ENCODE measurements at places on chromosomes 6 and 20.
A peak's percentile ranks its signal among the peaks of the same experiment; 100 is the strongest.

- no peak for DNase-seq
Measured at GRCh38 chr6:94099072-94099471, 679.7 kb upstream of the EPHA7 start.

GRCh38 chr6:108655806-108656651 is 95.3 kb downstream of the FOXO3 start:
- no peak for DNase-seq

DNA sequence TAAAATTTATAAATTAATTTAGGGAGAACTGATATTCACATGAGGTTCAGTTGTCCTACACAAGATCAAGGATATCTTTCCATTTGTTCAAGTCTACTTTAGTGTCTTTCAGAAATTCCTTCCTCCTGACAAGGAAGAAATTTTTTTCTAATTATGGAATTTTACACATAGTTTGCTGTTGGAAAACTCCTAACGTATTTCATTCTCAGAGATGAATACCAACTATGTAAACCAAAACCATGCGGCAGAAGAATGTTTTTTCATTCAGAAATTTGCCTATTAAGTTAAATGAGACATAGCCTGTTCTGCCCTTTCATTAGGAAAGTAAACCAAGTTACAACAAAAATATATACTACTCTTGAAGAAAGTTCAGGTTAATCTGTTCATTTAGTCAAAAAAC is 111.2 kb upstream of the PRDM1 start:
- no peak for DNase-seq

DNA sequence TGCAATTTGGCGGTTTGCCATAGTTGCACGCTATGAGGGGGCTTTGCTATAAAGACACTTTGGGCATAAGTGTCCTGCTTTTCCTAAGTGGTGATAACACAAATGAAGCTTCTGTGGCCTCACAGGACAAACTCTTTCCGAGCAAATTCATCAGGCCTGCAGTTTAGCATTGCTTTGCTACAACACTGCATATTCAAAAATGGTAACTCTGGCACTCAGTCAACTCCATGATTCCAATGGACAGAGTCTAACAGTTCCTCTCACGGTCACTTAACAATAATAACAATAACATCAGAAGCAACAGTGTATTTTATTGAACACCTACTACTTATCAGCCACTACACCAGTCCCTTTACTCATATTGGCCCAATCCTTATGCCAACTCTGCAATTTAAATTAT is 222.5 kb downstream of the FRK start:
- DNase-seq, result no peak

- no peak for DNase-seq
Measured at GRCh38 chr6:71277926-71278600, 10.5 kb upstream of the OGFRL1 start.

- DNase-seq, result peak; percentile 4
Measured at GRCh38 chr6:137043710-137044365, 927 bp downstream of the IL20RA start.

GRCh38 chr6:8904754-8905153 is 469.4 kb upstream of the SLC35B3 start:
- DNase-seq, result no peak

- DNase-seq, result no peak
Measured at GRCh38 chr6:50837589-50838445, 19.1 kb downstream of the TFAP2B start.

DNA sequence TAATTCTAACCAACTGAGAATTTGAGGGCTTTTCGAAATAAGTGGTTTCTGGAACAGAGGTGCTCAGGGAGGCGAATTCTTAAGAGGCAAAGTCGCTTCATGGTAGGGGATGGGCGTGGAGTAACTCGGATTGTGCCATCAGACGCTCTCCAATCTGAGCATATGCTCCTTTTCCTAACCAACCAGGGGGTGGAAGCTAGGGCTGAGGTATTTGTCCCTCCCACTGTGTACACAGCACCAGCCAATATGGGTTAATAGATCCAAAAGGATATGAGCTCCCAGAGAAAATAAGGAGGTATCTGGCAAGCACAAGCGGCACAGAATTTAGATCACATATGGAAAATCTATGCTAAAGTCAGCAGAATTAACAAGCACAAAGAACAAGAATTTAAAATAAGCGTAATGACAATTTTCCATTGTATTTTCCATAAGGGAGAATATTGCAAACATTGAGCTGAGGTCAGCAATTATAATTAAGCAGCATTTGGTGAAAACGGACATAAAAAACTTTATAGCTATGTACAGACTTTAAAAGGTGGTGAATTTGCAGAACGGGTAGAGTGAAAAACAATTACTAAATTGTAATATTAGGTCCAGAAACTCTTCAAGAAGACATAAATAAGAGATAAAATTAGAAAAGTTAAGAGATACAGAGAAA is 55.0 kb upstream of the PHACTR1 start:
- DNase-seq, result no peak

- no peak for DNase-seq
Measured at GRCh38 chr6:52077180-52077884, 10.1 kb downstream of the PKHD1 start.

DNA sequence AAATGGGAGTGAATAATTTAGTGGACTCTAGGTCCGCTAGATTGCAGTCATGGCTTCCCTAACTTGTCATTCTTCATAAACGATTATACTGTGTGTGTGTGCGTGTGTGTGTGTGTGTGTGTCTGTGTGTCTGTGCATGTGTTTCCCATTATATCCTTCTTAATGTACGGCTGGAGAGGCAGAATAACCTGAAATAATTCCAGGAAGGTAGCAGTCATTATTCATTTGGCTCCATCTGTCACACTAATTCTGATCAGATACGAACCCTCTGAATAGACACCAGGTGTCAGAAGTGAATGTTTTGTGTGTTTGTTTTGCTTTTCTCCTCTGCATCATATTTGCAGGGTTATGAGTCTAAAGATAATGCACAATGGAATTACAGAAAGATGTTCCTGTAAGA is 372.9 kb downstream of the DOK5 start:
- DNase-seq, result no peak

DNA sequence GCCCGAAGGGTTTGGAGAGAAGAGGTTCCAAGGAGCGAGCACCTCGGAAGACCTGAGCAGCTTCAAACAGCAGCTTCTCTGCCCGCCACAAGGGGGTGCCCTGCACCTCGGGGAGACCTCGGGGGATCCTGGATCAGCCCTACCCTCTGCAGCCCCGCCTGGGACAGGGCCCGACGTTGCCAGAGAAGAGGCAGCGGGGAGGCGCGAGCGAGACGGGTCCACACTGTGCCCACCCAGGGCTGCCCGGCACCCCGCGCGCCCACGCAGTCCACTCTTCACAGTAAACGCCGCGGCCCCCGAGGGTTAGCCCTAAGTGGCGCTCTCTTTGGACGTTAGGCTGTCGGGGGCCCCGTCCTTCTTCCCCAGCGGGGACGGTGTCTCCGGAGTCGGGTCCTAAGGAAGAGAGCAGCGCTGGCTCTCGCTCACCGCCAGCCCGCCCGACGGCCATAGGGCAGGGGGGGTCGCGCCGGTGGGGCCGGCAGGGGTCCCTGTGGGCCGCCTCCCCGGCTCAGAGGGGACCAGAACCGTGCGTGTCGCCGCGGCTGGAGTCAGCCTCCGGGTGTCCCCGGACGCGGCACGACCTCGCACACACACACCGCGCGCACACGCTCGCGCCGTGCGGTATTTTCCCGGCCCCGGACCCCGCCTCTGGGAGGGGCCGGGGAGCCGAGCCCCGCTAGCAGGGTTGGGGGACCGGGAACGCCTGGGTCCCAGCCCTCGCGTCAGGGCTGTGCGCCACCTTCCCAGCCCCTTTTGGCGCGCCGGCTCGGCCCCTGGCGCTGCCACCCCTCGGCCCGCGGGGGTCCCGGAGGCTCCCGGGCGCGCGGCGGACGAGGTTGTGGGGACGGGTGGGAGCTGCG is 929 bp downstream of the CDH22 start:
- peak; percentile 77 for DNase-seq

DNA sequence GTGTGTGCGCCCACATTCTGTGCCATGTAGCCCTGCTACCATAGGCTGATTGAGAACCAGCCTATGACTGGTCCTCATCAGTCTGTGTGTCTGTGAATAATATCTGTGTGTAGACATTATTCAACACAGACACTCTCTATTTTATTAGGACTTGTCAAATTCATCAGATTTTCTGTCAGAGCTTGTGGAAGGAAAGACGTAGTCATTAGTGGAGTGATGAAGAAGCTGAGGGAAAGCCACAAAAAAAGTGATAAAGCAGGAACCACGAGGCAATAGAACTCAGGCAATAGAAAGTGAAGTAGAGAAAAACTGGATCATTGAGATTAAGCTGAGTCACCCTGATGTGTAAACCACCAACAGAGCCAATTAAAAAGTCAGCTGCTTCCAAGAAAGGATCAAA is 122.2 kb upstream of the MARCKS start:
- no peak for DNase-seq

DNA sequence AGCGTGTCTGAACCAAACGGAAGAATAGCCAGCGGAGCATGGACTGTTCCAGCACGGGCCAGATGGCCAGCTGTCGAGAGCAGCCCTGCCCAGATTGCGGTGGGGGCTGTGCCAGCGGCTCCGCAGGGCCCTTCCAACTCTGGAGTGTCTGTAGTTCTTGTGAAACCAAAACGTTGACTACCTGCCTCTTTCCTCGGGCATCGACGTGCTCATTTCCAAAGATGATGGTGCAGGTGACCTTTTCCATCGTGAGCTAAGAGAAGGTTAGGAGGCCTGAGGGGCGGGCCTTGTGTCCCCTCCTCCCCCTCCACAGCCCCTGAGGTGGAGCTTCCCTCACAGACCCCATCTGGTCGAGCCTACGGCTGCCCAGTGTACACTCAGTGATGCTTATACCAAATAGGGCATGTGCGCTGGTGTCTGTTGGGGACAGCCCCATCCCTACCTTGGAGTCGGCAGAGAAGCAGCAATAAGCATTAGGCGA is 12.9 kb upstream of the C20orf144 start:
- no peak for DNase-seq

GRCh38 chr6:11593096-11593495 is 55.5 kb downstream of the TMEM170B start:
- DNase-seq, result no peak

GRCh38 chr6:51077821-51078518 is 259.3 kb downstream of the TFAP2B start:
- no peak for DNase-seq

DNA sequence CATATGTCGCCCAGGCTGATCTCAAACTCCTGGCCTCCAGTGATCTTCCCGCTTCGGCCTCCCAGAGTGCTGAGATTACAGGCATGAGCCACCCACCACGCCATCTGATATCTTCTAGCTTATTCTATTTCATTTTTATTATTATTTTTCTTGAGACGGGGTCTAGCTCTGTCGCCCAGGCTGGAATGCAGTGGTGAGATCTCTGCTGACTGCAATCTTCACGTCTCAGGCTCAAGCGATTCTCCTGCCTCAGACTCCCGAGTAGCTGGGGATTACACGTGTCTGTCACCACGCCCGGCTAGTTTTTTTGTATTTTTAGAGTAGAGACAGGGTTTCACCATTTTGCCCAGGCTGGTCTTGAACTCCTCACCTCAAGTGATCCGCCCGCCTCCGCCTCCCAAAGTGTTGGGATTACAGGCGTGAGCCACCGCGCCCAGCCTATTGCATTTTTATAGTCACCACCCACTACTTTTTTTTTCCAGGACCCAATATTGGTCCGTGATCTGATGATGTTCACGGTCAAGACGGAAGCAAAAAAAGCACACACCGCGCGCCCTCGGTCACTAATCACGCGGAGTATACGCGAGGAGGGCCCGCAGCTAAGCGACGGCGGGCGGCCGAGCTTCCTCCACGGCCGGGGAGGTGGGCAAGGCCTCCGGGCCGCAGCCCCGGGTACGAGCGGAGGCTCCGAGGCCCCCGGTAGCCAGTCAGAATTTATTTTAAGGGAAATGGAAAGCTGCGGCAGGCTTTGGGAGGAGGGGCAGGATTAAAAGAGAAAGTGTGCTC is 1.1 kb upstream of the LSM14B start:
- DNase-seq, result no peak

DNA sequence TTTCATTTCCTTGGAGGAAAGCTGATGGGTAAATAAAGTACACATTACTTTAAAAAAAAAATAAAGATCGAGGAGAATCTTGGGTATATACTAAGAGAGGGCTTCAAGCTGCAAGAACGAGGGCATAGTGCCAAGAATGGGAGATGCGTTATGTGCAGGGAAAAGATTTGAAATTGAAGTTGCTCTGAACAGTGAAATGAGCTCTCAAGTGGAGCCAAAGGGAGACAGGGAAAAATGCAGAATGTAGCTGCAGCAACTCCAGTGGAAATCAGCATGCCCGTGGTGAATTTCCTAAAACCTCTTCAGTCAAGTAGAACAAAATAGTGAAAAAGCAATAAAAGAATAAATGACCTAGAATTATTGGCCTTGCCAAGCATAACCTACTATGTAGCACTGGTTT is 11.4 kb upstream of the COL9A1 start:
- no peak for DNase-seq

- peak; percentile 5 for DNase-seq
Measured at GRCh38 chr20:17679941-17680835, 1.9 kb downstream of the RRBP1 start.

DNA sequence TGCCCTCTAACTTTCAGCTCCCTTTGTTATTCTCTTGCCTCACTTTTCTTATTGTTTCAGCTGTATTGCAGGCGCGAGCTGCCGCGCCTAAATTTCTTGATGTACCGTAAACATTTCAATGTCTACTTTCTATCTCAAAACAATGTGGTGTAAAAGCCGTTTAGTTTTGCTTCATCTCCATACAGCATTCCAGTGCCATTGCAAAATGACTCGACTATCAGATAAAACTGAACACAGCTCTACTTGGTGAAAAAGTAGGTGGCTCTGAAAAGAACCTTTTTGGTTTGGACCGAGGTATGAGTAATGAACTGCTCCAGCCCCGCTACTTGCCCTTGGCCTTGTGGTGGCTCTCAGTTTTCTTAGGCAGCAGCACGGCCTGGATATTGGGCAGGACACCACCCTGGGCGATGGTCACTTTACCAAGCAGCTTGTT is 74.6 kb downstream of the OR2B2 start:
- no peak for DNase-seq

GRCh38 chr6:89487864-89488263 is 54.9 kb downstream of the ANKRD6 start:
- no peak for DNase-seq

DNA sequence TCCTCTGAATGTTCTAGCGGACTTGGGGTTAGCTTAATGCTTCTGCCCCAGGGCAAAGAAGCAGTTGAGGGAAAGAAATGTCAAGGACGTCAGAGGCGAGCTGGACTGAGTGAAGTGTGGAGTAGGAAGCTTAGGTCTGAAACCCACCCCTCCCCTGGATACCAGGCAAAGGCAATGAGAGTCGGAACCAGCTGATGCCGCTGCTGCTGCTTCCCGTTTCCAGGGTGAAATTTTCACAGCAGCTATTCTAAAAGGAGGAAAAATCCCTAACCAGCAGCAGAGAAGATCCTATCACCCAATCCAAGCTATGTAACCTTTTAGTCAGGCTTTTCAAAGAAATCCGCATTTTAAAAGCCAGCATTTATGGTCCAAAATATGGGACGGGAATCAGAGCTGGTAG is 564.3 kb downstream of the LMBRD1 start:
- no peak for DNase-seq

- peak; percentile 43 for DNase-seq
Measured at GRCh38 chr6:16129623-16130401, 926 bp downstream of the MYLIP start.

- no peak for DNase-seq
Measured at GRCh38 chr6:56904068-56904467, 50.8 kb upstream of the BEND6 start.

GRCh38 chr6:38755874-38756273 is 40.8 kb downstream of the DNAH8 start:
- DNase-seq, result no peak

- DNase-seq, result peak; percentile 17
Measured at GRCh38 chr6:786946-787763, 94.2 kb upstream of the EXOC2 start.

GRCh38 chr6:21504790-21505189 is 88.8 kb upstream of the SOX4 start:
- no peak for DNase-seq

GRCh38 chr6:146620655-146621054 is 21.9 kb downstream of the ADGB start:
- DNase-seq, result no peak
